NCI-H524 (cell line): ENCODE measurements at places on chromosomes 2 and 18.

DNA sequence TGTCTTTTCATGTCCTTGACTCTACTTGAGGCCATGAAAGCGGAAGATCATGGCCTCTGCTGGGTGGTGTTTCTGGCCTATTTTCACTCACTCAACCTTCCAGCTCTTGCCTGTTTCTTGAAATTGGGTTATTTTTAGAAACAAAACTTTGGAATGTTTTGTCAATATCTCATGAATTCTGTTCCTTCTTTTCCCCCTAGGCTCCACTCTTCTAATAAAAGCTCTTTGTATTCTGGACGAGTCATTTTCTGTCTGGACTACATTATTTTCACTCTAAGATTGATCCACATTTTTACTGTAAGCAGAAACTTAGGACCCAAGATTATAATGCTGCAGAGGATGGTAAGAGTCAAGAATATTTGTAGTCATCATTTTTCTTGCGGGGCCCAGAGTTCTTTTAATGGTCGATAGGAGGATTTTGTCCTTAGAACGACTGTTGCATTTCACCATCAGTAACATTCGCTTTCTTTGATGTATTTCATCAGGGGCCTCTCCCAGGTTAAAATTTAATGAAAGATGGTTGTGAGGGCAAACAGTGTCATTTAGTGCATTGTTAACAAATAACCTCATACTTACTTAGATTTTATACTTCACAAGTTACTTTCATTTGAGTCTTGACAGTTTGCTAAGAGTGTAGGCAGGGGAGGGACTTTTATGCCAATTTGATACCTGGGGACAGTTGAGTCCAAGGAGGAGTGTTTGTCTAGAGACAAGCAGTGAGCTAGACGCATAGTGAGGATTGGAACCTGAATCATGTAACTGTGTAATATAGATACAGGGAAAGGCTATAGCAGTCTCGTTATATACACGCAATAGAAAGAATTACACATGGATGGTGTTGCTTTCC is 64.6 kb downstream of the TRPM8 start:
- DNase-seq = no peak

DNA sequence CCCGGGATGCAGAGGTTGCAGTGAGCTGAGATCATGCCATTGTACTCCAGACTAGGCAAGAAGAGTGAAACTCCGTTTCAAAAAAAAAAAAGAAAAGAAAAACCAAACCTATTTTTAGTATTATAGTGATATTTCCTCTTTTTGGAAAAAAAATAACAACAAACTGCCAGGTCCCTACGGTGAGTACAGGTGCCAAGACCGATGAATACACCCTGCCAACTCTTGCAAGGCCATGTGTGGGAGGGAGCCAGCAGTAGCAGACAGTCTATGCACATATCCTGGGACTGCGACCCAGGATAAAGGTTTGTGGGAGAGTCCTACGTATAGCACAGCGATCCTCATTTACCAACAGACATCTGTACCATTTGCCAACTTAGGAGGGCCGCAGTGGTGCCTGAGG is 69.6 kb upstream of the DNMT3A start:
- no peak for DNase-seq

GRCh38 chr2:169738566-169739229 is 5.1 kb downstream of the KLHL23 start:
- no peak for DNase-seq

DNA sequence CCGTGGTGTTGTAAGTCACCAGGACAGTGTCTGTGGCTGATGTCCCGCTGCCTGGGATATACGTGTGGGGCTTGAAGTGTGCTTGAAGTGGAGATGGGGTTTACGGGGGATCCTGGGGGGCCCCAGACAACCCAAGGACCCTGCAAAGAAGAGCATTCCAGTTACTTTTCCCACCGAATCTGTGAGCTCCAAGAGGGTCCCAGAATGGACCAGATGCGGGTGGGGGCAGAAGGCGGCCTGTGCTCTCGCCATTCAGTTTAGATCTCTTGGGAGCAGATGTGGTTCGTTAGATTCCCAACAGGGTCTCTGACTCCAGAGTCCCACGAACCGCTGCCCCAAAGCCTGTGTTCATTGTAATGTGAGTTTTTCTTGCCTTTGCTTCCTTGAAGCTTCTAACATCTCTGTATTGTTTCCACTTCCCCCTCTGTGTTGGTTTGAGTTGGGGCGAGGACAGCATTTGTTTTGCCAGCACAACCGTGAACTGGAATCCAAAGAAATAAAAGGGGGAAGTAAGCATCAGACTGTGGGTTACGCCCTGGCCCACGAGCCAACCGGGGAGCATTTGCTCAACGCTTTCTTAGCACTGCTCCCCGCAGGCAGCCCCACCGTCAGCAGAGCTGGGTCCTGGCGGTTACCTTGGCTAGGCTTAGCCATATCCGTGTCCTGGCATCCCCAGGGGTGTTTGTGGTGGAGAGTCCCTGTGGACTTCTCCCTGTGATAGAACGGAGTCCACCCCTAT is 92.1 kb downstream of the SH3BP4 start:
- DNase-seq = no peak

- no peak for DNase-seq
These were observed 85.2 kb upstream of the SESTD1 start for GRCh38 chr2:179349670-179350303.

DNA sequence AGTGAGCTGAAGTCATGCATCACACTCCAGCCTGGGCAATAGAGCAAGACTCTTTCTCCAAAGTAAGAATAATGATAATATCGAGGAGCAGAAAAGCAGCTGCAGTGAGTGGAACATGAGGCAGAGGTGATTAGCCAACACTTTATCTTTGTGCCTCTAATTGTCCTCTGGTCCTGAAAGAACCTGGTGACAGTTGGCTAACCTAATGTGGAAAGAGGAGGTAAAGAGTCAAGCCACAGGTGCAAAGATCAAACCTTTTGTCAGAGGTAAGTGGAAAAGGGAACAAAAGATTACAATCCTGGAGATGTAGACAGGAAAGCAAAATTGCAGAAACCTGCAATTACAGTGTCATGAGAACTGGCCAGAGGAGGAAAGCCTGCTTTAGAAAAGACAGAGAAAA is 53.5 kb upstream of the LCLAT1 start:
- no peak for DNase-seq

GRCh38 chr2:15727396-15728244 is 136.0 kb downstream of the DDX1 start:
- DNase-seq = no peak
